T47D (cell line): ENCODE measurements at places on chromosomes 2 and 18.

GRCh38 chr2:175630280-175631244 is 371.5 kb downstream of the LNPK start:
- peak; percentile 18 for DNase-seq

DNA sequence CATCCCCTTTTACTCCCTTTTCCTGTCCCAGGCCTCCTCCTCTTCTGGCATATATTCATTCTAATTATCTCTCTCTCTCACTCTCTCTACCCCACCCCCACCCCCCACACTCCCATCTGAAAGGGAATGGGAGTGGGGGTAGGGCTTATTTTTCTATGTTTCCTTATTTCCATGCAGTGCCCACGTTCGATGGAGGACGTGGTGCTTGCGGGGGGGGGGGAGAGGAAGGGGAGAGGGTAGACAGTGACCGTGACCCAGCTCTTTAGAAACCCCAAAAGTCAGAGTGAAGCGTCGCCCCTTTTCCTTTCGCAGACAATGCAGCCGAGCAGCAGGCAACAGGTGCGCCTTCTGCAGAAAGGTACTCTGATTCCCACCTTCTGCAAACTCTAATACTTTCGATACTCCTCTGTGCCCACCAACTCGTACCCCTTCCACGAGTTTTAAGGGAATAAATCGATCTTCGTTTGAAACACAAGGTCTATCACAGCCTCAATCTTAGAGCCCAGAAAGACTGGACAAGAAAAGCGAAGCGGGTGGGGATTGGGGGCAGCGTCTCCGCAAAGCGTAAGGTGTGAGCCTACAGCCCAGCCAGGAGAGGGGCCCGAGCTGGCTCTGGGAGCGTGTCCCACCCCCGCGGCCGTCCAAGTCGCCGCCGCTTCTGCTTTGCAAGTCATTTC is 891 bp upstream of the NR4A2 start:
- DNase-seq, result no peak

DNA sequence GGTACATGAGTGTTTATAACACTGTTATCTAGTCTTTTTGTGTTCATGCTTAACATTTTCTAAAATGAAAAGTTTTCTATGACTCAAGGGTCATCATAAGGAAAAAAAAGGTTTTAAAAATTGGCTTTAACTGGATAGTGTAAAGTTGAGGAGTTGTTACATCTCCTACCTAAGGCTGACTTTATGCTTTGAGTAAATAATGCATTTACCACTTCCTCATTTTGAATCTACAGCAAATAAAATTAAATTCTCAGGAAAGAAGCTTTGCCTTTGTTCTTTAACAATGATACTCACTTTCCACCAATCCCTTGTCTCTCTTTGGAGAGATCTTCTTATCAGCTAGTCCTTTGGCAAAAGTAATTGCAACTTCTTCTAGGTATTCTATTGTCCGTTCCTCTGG is 29.7 kb downstream of the HADHA start:
- DNase-seq, result no peak

GRCh38 chr2:54479424-54479823 is 23.3 kb downstream of the SPTBN1 start:
- no peak for DNase-seq

DNA sequence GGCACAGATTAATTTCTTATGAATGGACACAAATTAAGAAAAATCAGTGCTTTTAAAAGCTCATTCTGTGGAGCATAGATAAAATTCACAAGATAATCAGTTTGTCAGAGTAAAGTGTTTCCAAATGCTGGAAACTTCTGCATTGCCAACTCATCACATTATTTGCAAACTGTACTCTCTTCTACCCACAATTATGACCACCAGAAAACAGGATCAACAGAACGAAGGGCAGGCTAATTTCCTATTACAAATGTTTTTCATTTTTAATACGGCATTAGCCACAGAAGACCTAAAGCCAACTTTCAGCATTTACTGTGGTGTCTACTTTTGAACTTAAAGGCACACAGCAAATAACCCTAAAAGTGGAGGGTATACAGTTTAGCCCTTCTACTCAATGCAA is 6.0 kb downstream of the IRS1 start:
- DNase-seq, result no peak

DNA sequence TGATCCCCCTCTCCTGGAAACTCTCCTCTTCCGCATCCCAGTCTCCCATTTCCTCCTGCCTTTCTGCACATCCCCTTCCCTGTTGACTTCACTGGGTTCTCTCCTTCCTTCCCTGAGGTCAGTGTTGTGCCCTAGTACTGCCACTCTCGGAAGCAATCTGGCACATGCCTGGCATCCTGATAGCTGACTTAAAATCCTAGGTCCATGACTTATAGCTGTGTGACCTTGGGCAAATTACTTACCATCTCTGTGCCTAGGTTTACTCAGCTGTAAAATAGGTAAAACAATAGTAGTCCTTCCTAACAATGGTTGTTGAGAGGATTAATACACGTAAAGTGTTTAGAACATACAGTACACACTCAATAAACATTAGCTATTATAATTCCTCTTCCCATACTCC is 9.3 kb downstream of the EVA1A start:
- DNase-seq, result no peak

DNA sequence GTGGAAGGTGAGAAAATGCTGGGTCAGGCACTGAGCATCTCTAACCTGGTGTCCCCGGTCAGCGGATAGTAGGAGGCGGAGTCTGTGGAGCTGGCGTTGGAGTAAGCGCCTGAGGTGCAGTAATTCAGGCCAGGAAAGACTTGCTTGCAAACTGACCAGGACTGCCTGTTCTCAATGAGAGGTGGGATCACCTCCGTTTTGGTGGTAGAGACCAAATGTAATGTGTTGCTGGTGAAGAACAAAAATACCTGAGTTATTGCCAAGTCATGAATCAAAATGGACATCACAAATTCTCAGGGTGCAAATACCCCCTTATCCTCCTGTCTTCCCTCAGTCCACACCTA is 24.2 kb downstream of the APOB start:
- no peak for DNase-seq

- DNase-seq, result no peak
Measured at GRCh38 chr18:46650681-46651080, 6.3 kb downstream of the LOXHD1 start.

DNA sequence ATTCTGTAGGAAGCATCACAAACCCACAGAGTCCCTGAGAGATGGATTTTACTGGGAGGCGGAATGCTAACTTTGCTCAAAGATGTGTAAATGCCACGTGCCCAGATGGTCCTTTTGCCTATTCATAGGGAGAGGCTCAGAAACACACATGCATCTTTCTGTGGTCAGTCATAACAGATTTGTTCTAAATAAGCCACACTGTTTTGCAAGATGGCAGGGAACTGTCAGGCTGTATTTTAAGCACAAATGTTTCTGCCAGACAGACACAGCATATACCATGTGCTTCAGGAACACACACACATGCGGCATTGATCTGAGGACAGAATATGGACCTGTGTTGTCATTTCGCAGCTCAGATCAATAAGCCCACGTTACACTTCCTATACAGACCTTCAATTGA is 312.0 kb downstream of the GPD2 start:
- no peak for DNase-seq

DNA sequence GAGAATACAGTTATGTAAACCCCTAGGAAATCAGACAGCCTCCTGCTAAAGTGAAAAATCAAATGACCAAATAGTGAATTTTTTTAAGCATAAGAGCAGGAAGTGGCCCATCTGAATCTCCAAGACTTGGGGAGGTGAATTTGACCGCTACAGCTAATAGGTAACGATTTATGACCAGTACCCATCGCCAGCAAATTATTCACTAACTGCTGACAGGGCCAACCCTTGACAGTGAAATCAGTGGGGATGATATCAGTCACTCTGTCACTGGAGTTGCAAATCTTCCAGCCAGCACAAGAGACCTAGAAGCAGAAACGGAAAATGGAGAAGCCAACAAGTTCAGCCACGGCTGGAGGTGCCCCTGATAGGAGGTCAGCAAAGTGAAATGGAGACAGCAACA is 164.3 kb upstream of the PIK3C3 start:
- no peak for DNase-seq

- no peak for DNase-seq
Measured at GRCh38 chr2:47076586-47077441, 78.3 kb downstream of the STPG4 start.

DNA sequence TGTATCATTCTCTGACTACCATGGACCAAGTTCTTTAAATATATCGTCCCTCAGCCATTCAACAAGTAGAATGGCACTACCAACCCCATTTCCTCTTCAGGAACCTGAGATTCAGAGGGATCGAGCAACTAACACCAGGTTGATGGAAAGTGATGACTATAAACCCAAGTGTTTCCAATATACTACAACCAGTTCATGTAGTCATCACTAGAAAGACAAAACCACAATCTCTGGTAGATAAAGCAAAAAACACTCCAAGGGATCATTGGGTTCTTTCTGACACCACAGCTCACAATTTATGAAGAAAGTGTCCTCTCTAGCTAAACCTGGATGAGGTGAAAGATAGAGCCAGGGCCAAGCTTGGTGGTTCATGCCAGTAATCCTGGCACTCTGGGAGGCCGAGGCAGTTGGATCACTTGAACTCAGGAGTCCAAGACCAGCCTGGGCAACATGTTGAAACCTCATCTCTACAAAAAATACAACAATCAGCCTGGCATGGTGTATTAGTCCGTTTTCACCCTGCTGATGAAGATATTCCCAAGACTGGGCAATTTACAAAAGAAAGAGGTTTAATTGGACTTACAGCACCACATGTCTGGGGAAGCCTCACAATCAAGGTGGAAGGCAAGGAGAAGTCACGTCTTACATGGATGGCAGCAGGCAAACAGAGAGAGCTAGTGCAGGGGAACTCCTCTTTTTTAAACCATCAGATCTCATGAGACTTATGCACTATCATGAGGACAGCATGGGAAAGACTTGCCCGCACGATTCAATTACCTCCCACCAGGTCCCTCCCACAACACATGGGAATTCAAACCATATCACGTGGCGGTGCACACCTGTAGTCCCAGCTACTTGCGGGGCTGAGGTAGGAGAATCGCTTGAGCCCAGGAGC is 2.2 kb downstream of the CD226 start:
- no peak for DNase-seq

- DNase-seq, result no peak
Measured at GRCh38 chr2:16359961-16360360, 305.7 kb downstream of the CYRIA start.

DNA sequence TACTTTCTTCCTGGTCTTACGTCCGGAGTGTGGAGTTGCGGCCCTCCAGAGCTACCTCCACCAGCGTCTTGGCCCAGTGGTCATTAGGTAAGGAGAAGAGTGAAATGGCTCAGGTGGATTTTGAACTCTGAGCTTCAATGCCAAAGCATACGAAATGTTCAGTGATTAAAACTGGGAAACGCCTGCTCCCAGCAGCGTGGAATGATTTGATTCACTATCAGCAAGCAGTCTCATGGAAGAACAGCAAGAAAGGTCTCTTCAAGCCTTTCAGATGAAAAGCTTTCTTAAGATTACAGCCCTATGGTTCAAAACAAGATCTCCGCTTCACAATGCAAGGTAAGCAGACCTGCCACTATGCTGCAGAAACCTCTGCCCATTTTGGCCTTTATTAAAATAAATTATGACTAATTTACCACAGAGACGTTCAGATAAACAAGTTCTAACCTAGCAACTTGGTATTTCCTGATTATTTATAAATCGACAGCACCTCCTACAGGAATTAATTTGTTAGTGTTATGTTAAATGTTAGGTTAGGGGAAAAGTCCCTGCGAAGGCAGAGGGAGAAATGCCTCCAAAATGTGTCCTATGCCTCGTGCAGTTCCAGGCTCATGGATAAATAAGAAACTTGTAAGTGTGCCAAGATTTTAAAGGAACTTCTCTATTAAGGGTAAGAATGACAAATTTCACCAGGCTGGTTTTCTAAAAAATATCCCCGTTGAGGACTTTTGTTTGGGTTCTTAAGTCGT is 10.1 kb downstream of the SP9 start:
- DNase-seq, result no peak

GRCh38 chr18:61569176-61569892 is 236.1 kb downstream of the CDH20 start:
- DNase-seq, result no peak

- DNase-seq, result no peak
Measured at GRCh38 chr2:227822416-227823003, 8.9 kb downstream of the CCL20 start.

DNA sequence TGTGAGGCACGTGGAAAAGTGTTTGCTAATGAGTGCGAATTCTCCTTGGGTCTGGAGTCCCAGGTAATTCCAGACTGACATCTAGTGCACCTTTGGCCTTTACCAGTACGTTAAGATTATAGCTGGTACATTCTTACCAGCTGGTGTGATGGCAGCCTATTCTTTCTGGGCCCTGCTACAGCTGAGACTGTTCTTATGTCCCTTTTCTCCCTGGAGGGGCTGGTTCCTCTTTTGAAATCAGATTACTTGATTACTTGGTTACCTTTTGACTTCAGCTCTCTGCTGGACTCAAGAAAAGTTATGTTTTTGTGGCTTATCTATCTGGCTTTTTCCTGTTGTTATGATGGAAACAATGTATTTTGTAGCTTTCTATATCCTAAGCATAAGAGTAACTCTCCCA is 14.5 kb downstream of the CABYR start:
- no peak for DNase-seq

DNA sequence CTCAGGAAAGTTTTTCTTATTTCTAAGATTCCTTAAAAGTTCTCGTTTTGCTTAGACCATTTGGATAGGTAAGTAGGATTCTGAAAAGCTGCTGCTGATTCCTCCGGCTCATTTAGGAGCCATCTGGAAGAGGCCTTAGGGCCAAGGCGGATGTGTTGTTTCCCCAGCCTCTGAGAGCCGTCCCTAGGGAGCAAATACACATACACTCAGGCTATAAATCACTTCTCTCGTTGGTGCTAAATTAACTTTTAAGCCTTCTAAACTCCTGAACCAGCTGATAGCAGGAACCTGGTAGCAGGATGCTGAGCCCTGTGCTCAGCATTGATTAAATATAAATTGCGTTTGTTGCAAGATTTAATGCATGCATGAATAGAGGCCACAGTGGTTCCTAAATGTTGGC is 109.8 kb downstream of the ADCYAP1 start:
- DNase-seq, result no peak

- no peak for DNase-seq
Measured at GRCh38 chr2:71832388-71832787, 315.3 kb downstream of the CYP26B1 start.

GRCh38 chr2:224751996-224752698 is 36.0 kb upstream of the CCDC195 start:
- no peak for DNase-seq

DNA sequence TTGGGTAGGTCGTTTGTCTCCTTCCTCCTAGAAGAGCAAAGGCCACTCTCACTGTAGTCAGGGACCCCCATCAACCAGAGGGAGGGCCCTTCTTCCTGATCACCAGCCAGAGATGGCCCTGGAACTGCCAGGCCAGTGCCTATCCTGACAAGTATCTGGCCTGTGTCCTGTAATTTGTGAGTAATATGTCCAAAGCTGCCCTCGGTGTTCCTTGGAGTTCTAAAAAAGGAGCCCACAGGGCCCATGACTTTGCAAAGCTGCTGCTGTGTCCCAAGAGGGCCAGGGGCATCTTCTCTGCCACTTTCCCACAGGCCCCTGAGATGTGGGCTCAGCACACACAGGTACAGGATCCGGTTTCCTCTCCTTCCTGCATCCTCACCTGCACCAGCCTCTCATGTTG is 212.4 kb downstream of the SEPTIN10 start:
- no peak for DNase-seq

GRCh38 chr2:144237830-144238627 is 281.9 kb downstream of the ZEB2 start:
- DNase-seq, result peak; percentile 54
